Left colon (tissue), 2 donors: ENCODE measurements at places on chromosomes 5 and 9.
A peak's percentile ranks its signal among the peaks of the same experiment; 100 is the strongest.

DNA sequence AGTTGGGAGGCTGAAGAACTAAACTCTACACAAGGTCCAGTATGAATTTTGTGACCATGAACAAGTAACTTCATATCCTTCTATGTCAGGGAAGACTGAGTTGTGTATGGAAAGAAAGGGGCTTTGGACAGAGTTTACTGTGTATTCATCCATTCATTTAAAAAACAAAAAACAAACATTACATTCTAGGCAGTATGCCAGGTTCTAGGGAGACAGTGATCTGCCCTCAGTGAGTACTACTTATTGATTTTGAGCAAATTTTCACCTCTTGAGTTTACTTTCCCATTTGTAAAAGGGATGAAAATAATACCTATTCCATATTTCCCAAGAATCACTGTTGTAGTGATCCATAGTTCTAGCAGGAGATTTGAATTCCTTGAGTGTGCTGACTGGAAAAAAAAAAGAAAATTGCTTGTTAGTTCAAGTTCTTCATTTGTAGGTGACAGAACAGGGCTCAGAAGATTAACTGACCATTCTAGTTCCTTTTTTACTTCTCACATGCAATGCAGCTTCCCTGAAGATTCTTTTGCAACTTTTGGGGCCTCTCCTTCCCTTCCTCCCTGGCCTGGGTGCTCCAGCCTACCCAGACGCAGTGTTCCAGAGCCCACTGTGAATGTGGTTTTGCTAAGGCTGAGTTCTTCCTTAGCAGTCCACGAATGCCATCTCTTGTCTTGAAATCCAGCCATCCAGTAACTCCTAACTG, 2.6 kb upstream of the GAPVD1 start:
- no peak for DNase-seq

DNA sequence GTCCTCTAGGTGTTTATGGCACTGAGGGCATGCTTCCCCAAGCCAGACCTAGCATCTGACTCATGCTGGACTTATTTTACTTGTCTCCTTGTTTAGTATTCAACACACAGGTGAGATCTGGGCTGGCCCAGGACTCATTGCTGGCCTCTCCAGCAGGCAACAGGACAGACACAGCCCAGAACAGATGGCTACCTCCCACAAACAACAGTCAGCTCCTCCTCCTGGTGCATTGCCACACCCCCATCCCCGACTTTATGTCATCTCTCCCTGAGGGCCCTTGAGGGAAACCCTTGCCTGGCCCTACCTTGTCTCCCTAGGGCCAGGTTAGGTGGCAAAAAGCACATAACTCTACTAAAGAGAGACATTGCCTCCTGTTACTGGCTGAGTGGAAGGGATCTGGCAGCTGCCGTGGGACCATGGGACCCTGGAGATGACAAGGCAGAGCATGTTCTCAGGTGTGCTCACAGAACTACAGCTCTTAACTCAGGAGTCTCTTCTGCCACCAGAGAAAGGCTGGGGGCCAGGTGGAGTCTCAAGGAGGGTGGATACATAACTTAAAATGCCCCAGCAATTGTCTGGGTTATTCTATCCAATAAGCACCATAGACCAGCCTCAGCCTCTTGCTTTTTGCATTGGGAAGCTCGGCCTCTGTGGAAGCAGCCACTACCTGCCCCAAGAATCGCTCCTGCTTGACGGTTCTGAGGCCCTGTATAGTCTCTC, 2.3 kb downstream of the ACSL6 start:
- peak; percentile 17 for DNase-seq

- DNase-seq, result no peak
These were observed 170.1 kb downstream of the KDM4C start for GRCh38 chr9:6927838-6928237.

DNA sequence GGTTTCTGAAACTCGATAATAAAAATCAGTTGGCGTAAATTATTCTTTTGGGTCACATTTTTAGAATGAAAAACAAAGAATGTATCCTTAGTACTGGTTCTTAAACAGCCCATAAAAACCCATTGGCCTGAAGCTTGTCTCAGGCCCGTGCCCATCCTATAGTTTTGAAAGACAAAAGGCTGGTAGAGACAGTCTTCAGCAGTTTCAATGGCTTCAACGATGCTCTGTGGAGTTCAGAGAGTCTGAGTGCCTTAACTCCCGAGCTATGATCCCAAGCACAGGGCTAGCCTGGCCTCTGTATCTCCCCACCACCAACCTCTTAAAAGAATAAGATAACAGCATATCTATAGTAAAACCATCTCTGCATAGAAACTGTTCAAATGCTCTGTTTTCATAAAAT, 595.0 kb downstream of the CDH12 start:
- no peak for DNase-seq

DNA sequence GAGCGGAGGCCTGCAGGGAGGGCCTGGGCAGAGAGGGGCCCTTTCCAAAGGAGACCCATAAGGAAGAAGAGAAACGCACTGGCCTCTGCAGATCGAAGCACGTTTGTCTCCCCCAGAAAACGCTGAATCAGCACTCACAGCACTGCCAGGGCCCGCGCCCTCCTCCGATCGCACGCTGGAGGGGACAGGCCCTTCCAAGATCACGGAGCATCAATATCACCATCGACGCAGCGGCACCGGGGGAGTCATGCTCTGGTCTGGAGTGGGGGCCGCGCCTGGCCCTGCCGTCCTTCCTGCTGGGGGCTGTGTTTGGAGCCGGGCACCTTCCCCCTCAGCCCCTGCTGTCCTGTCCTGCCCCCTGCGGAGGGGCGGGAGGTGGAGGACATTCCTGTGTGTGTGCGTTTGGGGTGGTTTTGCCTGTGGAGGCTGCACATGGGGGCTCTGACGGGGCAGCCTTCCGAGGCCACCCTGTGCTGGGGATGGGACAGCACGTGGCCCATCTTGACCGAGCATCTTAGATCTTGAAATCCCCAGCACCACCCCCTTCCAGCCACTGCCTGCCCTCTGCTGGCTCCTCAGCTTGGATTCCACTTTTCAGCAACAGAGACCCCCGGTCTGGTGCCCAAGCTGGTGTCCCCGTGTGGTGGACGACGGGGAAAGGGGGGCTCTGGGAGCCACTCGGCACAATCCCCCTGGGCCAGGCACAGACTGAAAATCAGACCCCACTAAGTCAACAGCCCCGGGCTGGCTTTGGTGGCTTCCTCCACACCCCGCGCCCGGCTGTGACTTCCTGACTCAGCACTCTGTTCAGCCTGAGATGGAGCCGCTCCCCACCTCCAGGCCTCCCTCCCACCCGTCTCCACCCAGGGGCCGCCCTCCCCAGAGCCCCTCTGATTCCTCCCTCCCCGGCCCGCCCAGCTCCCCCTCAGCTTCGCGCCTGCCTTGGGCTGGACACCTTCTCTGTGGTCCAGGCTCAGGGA, 8.3 kb downstream of the TMEM250 start:
- DNase-seq, result no peak

DNA sequence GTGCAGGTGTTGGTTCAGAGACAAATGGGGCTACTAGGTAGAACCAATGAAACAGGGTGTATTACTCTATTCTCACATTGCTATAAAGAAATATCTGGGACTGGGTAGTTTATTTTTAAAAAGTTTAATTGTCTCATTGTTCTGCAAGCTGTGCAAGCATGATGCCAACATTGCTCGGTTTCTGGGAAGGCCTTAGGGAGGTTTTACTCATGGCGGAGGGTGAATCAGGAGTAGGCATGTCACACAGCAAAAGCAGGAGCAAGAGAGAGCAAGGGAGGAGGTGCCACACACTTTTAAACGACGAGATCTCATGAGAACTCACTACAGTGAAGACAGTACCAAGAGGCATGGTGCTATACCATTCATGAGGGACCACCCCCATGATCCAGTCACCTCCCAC, 134.6 kb downstream of the PIK3R1 start:
- DNase-seq, result no peak

GRCh38 chr5:136506131-136506530, 140.8 kb upstream of the TRPC7 start:
- DNase-seq, result no peak

GRCh38 chr9:108224716-108225115, 631.1 kb downstream of the ACTL7B start:
- no peak for DNase-seq

GRCh38 chr9:32404402-32404801, 20.0 kb downstream of the ACO1 start:
- DNase-seq, result no peak

GRCh38 chr5:52759331-52759730, 28.4 kb upstream of the ITGA1 start:
- DNase-seq, result no peak

- peak; percentile 29 for DNase-seq
These were observed 86.6 kb downstream of the EHMT1 start for GRCh38 chr9:137705443-137705863.

GRCh38 chr9:77726814-77727213, 78.7 kb upstream of the GNA14 start:
- DNase-seq, result no peak

DNA sequence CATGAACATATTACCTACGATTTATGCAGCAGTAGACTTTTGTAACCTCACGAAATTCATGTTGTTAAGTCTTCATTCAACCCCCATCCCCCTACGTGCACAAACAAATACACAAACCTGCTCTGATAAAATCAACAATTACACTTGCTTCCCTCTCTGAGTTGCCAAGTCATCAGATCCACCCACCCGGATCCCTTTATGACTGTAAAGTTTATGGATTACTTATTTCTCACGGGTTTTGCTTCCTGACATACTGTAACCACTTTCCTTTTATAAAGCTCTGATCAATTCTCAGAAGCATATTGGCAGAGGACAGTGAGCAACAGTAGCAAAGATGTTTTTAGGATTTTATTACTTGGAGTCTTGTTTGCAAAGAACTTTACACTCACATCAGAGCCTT, 70.5 kb downstream of the MLLT3 start:
- DNase-seq, result peak; percentile 53

- no peak for DNase-seq
These were observed 287.4 kb downstream of the ARHGAP26 start for GRCh38 chr5:143057580-143057999.

- DNase-seq, result no peak
These were observed 190.9 kb downstream of the GADD45G start for GRCh38 chr9:89795538-89796195.

DNA sequence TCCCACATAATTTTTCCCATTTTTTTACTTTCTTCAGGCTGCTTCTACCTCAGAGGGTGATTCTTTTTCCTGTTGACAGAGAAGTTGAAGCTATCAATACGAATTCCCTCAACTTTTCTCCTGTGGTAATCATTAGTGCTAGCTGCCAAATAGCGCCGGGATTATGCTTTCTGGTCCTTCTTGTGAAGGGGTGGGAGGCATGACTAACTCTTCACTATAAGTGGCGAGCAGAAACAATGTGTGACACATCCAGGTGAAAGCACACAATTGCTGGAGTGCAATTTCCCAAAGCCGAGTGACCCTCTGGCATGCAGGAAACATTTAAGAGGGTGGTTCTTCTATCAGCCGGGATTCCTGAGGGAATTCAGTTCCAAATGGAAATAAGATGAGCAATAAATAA, 56.0 kb downstream of the TRPC7 start:
- DNase-seq, result no peak

- DNase-seq, result no peak
These were observed 347.6 kb downstream of the EBF1 start for GRCh38 chr5:158751961-158752655.

DNA sequence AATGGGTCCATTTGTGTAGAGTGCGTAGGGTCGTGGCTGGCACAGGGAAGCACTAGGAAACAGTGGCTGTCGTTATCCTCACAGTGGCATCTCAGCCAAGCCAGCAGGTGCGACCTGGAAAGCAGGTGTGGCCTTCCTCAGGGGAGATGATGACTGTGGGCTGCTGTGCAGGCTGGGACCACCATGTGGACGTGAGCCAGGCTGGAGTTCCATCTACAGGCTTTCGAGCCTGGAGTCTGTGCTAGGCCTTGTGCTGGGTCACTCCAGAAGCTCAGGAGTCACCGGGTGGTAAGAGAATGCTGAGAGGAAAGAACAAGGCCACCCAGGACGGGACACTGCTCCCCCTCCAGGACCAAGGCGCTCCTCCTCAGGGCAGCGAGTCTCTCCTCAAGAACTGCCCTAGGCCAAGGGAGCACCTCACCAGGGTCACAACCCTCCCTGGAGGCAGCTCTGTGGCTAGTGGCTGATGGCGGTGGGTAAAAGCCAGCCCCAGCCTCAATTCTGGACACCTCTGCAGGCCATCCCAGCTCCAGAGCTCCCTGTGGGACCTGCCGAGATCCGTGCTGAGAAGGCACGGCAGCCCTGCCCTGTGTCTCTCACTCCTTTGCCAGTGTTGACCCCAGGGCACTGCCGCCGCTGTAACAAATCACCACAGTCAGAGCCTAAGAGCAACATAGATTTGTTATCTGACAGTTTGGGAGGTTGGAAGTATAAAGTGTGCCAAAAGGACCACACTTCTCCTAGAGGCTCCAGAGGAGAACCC, 36.0 kb downstream of the WHRN start:
- no peak for DNase-seq

DNA sequence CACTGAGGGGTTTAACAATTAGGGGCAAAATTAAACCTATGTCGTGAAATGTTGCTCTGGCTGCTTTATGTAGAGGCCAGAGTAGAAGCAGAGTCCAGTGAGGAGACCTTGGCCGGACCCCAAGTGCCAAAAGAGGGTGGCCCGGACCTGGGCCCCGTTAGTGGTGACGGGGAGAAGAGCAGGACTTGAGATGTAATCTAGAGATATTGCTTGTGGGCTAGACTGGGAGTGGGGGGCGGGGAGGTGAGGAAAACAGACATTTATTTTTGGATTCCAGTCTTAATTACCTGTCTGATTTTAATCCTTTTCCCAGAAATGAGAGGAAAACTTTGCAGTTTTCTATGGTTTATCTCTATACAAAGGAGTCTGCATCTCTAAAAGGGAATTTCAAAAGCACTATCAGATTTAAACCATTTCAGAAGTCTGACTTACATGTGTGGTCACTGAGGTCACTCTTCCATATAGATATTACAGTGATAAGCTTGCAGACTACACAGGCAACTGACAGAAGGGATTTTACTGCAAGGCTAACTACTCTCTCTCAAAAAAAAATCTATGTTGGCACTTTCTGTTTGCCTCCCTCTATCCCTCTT, 108.1 kb downstream of the MED27 start:
- no peak for DNase-seq

DNA sequence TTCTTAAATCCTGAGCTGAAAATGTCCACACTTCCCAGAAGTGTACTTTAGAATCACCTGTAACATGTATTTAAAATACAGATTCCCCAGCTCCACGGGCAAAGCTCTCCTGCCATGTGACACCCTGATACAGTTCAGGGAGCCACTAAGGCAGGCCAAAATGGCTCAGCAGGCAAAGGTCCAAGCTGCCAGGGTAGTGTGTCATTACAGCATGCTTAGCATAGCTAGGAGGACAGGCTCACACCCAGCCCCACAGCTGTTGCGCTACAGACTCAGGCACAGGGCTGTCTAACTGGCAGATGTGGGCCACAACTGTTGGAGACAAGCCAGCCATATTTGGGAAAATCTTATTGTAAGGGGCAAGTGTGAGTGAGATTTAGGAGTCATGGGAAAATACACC, 73.0 kb downstream of the C9orf85 start:
- DNase-seq, result peak; percentile 29
